Stimulated activated CD8-positive, alpha-beta memory T cell treated with anti-CD3 and anti-CD28 coated beads, Interleukin-2, amount 100 ng/mL, for 1 hour (primary cell): ENCODE measurements at places on chromosomes 3 and 15.

- DNase-seq = no peak
Measured at GRCh38 chr3:129793942-129794310, 99.6 kb downstream of the TMCC1 start.

- DNase-seq = no peak
Measured at GRCh38 chr15:80957976-80958375, 31.6 kb downstream of the MESD start.

DNA sequence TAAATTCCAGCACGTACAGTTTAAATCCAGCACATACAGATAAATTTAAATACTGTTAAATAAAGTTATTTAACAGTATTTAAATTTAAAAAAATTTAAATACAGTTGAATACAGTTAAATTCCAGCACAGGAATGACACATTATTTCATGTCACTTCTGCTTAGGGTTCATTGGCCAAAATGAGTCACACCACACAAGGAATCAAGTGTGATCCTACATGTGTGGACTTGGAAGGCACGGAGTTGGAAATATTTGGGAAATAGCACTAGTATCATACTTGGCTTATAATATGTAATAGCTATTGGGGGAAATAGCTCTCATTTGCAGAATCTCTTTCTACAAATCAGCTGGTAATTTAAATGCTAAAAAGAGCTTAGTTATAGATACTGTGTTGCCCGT is 10.6 kb downstream of the RAB7A start:
- DNase-seq = no peak

DNA sequence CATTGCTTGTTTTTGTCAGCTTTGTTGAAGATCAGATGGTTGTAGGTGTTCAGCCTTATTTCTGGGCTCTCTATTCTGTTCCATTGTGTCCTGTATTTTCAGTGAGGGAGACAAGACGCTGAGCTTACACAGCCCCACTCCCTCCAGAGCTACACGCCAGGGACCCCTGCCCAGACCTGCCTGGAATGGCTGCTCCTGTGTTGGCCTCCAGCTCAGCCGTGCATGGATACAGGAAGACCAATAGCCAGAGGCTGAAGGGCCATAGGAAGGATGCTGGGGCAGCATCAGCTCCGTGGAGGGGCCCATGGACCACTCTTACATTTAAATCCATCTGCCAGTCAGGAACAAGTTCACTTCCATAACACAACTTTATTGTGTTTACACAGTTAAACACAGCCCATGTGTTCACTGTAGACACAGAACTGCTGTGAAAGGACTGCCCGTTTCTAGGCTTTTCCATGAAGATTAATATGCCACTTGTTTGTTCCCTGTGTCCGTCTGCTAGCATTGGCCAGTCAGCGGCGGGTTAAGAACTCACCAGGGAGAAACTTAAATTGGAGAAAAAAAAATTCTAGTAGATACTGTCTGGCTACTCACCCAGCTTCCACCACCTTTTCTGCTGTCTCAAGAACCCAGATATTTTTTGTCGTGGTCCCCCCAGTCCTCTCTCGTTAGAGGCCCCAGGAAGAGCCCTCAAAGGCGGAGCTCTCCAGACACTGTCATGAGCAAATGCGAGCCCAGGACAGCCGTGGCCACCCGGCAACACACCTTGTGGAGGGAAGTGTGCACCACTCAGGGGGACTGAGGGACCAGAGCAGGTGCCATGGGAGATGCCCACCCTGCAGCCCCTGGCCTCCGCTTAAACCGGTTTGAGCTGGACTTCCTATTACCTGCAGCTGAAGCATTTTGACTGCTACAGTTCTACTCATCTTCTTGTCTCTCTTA is 142.3 kb upstream of the MEF2A start:
- DNase-seq = no peak

DNA sequence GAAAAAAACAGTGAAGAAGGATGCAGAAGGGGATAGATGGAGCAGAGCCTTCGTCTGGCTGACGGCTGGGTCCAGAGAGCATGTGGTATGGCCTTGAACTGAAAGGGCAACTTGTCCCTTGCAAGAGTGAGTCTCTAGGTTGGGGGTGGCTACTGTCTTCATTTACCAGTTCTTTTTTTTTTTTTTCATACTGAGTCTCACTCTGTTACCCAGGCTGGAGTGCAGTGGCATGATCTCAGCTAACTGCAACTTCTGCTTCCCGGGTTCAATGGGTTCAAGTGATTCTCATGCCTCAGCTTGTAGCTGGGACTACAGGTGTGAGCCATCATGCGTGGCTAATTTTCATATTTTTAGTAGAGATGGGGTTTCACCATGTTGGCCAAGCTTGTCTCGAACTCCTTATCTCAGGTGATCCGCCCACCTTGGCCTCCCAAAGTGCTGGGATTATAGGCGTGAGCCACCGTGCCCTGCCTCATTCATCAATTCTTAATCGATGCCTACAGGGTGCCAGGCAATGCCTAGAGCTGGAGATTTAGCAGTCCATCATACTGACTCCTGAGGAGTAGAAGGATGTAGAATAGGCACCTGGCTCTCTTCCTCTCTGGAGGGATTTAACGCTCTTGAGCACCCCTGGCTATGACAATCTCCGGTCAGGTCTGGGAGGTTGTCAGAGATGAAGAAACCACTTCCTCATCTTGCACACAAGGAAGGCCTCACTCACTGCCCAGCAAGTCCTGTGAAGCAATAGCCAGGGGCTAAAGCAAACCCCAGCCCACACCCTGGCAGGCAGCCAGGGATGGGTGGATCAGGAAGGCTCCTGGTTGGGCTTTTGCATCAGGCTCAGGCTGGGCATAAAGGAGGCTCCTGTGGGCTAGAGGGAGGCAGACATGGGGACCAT is at the start of gene CAMP:
CAMP (plus strand) TSS at position 880 of the 898 bp plus-strand sequence; CDS start at position 897, 17 bp downstream.
- DNase-seq = no peak
